ENCODE measurements at places on chromosomes 4 and X.

GRCh38 chr4:7160439-7160838, 31.9 kb upstream of the SORCS2 start:
- no peak for DNase-seq

DNA sequence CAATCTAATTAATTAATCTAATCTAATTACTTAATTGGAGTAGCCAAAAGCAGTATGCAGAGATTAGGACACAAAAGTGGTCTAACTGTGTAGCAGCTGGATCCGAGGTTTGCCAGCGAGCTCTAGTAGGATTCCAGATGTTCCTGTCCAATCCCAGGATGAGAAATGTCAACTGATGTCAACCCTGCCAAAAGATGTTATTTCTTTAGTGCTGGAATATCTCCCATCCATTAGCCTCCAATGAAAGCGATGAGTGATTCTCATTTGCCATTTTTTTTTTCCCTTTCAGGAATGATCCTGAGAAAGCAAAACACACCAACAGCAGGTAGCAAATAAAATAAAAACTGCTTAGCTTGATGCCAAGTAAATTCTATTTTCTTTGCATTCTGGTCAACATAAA, 372.9 kb downstream of the STIM2 start:
- DNase-seq = no peak

DNA sequence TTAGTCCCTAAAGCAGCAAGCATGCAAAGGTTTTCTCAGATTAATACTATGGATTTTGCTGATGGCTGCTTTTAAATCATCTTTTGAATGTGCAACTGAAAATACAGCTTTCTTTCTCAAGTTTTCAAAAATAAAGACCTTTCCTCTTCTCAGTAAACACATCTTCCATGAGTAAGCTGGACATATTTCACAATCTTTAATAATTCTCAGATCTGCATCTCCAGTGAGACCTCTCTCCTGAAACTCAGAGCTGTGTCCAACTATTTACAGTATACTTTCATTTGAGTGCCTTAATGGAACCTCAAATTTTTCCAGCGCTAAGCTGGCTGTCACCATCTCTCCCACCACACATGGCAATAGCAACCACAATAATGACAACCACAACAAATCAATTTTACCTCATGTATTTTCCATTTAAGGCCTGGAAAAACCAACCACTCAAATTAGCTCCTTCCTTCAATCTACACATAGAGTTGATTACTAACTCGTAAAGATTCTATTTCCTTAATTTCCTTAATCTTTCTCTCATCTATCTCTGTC, 192.4 kb upstream of the RPL34 start:
- DNase-seq = peak; percentile 33

DNA sequence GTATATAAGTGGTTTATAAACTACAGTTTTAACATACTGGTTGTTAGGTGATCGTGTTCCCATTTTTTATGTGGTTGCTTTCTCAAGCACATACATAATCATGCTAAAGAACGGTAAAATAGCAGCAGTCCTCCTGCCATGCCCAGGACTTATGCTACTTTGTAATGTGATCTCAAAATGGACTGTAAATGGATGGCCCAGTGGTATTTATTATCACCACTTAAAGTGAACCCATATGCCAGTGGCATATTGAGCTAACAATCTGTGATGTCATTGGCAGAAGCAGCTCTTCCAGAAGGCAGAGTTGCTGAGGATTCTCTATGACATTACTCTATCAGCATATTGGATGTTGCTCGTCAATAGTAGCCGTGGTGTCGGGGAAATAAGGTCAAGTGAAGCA, 28.6 kb downstream of the ANK2 start:
- no peak for DNase-seq

DNA sequence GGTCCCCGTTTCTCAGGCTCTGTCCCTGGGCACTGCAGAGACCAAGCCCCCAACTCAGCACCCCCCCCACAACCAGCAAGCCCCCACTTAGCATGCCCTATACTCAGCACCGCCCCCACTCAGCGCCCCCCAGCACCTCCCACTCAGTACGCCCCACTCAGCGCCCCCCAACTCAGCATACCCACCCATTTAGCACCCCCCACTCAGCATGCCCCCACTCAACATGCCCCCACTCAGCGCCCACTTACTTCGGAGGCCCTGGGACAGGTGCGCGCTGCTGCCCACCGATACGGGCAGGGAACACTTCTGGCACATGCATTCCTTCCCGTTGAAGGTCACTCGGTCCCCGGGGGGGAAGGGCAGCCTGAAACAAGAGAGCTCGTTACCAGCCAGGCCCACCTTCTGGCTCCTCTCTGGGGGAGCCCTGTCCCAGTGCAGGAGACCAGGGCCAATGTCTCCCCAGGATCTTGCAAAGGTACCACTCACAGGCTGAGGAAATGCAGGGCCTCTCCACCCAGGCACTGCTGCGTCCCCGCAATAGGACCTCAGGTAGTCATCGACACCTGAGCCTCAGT, 70.6 kb downstream of the ABLIM2 start:
- DNase-seq = no peak

- no peak for DNase-seq
Measured at GRCh38 chr4:82626251-82626868, 64.6 kb upstream of the TMEM150C start.

DNA sequence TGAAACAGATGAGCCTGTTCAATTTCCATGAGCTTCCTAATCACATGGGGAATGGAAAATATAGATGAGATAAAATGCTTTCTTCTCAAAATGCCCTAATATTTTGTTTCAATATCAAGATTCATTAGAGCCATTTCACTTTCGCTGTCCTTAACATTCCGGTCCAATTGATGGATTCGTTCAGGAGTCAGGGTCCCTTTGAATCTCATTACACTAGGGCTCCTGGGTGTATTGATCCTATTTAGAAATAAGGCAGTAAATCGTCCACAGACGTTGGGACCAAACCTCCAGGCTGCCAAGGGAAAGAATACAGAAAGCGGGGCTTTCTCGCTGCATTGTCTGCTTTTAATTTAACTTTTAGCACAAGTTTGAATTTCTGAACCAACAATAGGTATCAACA, 20.6 kb upstream of the CRMP1 start:
- DNase-seq = no peak

GRCh38 chrX:17535229-17535628, 160.2 kb downstream of the NHS start:
- DNase-seq = peak; percentile 29

GRCh38 chr4:83661359-83661758, 125.5 kb downstream of the GPAT3 start:
- no peak for DNase-seq

DNA sequence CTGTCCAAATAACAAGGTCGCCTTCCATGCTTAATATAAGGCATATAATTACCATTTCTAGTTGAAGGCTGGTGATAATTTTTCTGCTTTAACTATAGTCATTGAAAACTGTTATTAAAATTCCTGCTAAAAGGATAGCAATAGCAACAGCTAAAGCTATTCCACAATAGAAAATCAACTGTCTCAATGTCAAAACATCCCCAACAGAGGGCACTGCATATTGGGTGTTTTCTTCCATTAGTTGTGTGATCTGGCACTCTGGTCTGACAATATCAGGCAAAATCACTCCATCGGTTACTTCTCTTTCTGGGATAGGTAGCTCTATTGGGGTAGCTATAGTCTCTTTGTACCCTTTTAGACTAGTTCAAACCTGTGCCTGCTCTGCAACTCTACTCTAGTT, 53.5 kb downstream of the TMPRSS11F start:
- no peak for DNase-seq

- DNase-seq = peak; percentile 11
Measured at GRCh38 chr4:183960046-183960420, 54.9 kb downstream of the STOX2 start.

- DNase-seq = no peak
Measured at GRCh38 chr4:37659696-37660095, 26.5 kb downstream of the RELL1 start.

DNA sequence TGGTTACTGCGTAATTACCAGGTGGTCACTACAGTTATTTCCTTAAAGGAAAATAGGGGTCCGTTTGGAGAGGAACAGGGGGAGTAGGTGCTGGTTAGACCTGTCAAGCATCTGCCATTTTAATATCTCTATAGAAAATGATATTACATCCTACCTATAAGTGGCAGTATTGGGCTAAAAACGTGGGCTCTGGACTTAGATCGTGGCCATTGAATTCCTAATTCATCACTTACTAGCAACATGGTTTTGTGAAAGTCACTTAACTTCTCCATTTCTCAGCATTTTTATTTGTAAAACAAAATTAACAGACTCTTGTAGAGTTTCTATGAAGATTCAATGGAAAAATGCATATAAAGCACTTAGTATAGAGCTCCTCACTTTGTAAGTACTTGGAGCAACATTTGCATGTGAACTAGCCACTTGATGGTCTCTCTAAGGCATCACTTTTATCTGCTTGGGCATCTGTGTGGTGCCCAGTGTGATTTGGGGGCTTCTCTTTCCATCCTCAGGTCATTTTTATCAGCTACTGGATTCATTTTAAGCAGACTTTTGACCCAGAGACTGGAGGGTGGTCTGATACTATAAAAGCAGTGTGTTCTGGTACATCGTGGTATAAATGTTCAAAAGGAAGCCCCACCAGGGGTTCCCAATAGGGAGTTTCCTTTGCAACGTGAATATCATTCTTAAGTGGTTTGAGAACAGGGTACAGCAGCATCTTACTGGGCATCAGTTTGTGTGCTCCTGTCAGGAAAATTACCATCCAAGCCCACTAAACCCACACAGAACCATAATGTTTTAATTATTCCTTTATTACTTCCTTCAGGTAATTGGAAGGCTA, 42.7 kb upstream of the RASSF6 start:
- DNase-seq = peak; percentile 80

DNA sequence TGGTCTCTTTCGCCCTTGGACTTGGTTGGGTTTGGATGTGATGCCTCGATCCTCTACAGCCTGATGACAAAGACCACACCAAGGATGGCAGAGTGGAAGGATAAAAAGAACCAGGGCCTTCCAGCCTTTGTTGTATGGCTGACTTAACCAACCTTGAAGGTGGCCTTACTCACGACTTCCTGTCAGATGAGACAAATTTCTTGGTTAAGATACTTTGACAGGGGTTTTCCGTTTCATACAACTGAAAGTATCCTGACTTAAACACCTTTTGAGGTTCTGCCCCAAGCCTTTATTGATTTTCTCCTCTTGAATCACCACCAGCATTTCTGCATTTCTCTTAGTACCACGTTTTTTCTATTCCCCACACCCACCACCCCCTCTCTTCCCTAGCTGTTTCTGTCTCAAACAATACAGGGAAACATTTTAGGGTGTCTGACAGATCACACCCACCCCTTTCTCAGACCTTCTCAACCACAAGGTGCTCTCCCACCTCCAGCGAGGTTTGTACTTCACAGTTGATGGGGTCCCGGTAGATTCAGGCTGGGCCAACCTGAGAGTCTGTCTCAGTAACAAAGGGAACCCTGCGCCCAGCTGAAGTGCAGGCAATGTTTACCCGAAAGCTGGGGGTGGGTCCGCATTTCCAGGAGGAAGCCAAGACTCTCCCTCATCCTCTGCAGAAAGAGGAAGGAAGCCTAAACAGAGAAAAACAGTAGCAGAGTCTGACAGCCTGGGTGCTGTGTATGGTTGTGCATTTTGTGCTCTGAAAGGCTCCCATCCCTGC, 5.0 kb upstream of the TSPAN5 start:
- DNase-seq = no peak

DNA sequence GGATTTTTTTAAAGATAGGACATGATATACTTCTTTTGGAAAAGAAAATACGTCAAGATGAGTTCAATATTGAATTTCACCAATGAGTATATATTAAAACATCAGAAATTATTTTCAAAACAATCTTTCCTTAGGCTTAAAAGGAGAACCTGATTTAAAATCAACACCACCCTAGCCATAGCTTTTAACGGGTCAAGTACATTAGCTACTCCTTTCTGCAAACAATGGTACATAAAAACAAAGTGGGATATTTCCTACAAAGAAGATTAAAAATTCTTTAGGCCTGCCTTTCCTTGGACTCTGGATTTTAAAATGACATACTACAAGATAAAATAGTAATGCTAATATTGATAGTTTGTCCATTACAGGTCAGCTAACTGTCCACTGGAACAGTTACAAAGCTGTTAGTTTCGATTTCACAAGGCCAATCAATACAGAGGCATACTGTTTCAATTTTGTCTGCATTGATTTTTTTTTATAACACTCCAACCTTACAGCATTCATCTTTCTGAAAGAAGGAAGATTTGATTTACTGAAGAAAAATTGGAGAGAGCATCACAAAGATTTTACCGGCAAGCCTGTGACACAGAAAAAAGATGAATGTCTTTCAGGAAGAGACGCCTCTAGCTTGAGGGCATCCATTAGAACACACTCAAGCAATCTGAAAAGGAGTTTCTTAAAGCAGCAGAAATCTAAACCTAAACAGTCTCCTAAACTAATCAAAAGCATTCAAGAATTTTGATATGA, 97.2 kb downstream of the MAB21L2 start:
- no peak for DNase-seq

GRCh38 chrX:68419975-68420374, 13.3 kb downstream of the OPHN1 start:
- no peak for DNase-seq

- DNase-seq = no peak
Measured at GRCh38 chrX:120739300-120739699, 109.4 kb upstream of the C1GALT1C1 start.

GRCh38 chr4:144757969-144758368, 112.0 kb downstream of the HHIP start:
- DNase-seq = no peak

GRCh38 chrX:133921764-133922389, 63.5 kb downstream of the GPC3 start:
- peak; percentile 26 for DNase-seq

All from GM23248 (cell line).